ENCODE measurements at places on chromosomes 16 and 17.

DNA sequence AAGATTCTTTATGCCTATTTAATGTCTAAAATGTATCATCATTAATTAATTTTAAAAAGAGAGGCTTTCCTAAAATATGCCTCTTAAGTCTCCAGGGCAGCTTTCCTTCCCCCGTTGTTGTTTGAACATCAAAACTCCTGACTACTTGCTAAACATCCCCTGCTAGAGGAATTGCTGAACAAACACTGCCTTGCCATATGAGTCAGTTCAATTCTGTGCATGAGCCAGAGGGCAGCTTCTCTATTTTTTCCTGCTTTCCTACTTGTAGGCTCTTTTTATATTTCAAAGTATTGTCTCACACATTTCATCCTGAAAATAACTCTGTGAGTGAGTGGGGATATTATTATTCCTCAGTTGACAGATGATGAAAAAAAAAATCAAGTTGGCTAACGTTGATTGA is 143.4 kb downstream of the HS3ST4 start:
- DNase-seq = no peak

GRCh38 chr16:27198451-27199234 is 4.7 kb upstream of the KDM8 start:
- no peak for DNase-seq

DNA sequence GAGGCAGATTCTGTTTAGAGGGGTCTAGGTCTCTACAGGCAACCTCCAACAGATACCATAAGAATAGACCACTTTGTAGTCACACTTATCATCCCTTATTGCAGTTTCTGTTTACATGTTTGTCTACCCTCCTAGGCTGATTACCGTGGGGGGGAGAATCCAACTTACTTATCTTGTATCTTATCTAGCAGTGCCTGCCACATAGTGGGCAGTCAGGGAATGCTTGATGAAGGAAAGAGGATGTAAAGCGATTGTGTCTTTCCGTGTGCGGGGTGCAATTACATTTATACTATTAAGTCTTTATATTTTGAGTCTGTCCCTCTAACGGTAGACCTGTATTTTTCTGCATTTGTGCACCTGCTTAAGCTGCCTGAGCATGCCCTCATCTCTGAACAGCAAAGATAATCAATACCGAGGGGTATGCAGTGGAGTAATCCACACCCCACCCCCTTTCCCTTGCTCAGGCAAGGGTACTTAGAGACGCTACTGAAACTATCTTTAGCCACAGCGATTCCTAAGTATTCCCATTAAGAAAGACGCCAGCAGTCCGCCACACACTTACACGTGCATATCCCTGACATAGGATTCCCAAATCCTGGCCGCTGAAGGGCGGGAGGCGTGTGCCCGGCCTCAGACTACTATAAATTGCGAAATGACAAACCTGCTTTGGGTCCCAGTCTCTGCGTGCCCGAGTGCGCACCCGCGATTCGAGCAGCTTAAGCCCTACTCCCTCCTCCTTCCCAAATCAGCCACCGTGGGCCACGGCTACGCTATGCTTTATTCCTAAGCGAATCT is 635 bp upstream of the AATF start:
- no peak for DNase-seq

- DNase-seq = no peak
Measured at GRCh38 chr17:14582996-14583395, 282.1 kb downstream of the HS3ST3B1 start.

- DNase-seq = no peak
Measured at GRCh38 chr17:35404360-35404759, 27.9 kb downstream of the SLFN12 start.
